ENCODE measurements at places on chromosomes 16 and 17.

GRCh38 chr17:77530591-77530990 lies 389.8 kb downstream of the SEC14L1 start:
- DNase-seq = no peak

GRCh38 chr16:70692873-70693671 lies 7.2 kb upstream of the MTSS2 start:
- no peak for DNase-seq

GRCh38 chr16:58047557-58048348 lies 22.2 kb downstream of the MMP15 start:
- no peak for DNase-seq

DNA sequence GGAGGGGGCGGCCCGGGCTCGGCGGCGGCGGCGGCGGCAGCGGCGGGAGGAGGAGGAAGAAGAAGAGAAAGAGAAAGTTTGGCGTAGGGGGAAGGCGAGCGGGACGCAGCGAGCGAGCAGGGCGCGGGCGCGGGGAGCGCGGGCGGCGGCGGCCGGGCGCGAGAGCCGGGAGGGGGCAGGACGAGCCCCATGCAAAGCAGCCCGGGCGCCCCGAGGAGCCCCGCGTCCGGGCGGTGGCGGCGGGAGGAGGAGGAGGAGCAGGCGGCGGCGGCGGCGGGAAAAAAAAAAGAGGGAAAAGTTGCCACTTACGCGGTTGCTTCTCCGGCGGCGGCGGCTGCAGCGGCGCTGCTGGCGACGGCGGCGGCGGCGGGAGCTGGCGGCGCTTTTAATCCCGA lies 10.3 kb upstream of the ZFHX3 start:
- DNase-seq = no peak

GRCh38 chr17:82495844-82496528 lies 23.5 kb upstream of the FOXK2 start:
- no peak for DNase-seq

DNA sequence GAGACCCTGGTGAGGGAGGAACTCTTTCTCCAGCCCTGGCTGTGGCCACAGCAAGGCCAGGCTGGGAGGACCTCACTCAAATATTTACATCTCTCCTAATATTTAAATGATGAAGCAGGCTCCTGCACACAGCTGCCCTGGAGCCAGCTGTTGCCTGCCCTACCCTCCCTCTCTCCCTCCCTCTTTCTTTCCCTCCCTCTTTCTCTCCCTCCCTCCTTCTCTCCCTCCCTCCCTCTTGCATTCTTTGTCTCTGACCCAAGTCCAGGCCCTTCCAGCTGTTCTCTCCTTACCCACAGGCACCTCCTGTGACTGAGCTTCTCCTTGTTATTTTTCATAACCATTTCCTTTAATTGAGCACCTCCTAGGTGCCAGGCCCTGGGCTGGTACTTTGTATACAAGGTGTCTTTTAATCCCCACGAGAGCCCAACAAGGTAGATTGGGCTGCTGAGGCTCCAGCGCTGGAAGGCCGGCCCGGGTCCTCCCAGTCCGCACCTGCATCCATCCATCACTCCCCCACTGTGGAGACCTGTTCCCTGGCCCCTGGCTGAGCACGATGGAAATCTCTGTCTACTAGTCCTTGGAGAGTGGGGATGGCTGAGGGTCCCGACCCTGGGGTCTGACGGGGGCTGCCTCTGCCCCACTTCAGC lies 242.3 kb downstream of the SEC14L1 start:
- no peak for DNase-seq

DNA sequence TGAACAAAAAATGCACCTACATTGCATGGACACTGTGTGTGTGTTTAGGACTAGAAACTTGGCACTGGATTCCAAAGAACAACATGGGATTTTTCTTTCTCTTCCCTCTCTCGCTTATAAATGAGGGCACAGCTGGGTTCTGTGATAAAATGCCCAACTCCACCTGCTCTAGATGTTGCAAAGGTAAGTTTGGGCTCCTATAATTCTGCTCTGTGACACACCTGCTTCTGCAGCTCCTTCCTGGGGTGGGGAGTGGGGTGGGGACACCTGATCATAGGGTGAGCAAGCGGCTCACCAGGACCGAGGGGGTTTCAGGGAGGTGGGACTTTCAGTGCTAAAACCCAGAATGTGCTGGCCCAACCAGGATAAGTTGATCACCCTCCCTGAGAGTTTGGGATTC lies 104.3 kb downstream of the AXIN2 start:
- DNase-seq = no peak

- no peak for DNase-seq
Measured at GRCh38 chr17:57536289-57536688, 208.8 kb downstream of the CCDC182 start.

DNA sequence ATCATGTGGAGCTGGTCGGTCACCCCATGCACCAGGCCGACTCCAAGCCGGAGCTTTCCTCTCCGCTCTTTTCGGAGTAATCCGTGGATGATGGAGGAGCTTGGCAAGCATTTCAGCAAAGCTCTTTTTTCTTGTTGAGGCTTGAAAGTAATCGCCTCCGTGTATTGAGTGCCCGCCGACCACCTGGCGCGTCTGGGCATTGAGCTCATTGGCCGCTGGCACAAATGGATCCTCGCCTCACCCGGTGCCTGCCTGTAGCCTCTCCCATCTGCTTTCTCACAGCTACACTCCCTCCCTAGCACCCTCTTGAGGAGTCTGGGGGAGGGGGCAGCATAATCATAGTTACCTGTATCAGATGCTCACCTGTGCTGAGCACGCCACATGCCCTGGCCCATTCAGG lies 148.9 kb downstream of the CMIP start:
- DNase-seq = no peak

DNA sequence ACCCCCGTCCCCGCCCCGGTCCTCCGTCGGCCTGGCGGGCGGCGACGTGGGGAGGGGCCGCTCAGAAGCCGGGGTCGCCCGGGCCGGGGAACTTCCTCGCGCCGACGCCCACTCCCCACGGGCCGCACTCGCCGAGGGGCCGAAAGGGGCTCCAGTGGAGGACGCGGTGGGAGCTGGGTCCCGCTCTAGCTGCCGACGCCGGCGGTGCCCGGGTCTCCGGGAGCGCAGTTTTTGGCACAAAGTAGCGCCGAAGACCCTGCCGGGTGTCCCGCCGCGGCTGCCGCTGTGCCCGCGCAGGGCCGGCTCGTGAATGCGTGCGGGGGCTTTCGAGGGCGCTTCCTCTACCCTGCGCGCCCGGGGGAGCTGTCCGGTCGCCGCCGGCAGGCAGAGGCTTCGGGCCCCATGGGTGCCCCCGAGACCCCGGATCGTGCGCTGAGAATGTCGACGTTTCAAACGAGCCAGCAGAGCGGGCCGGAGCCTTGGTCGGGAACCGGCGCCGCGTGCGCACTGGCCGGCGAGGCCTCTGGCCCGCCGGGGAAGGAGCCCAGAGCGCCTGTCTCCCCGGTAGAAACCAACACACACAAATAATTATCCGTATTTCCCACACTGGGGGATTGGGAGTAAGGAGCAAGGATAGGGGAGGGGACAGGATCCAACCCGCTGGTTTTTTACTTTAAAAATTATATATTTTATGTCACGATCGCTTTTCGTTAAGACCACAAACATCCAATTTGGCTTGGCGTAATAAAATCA lies 46.6 kb upstream of the SLC38A10 start:
- no peak for DNase-seq

DNA sequence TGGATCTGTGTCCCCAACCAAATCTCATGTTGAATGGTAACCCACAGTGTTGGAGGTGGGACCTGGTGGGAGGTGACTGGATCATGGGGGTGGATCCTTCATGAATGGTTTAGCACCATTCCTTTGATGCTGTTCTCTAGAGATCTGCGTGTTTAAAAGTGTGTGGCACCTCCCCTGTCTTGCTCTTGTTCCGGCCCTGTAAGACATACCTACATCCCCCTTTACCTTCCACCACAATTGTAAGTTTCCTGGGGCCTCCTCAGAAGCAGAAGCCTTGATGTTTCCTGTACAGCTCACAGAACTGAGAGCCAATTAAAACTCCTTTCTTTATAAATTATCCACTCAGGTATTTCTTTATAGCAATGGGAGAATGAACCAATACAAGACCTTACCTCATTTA lies 257.7 kb downstream of the XYLT1 start:
- DNase-seq = no peak

- DNase-seq = no peak
Measured at GRCh38 chr16:57666353-57667047, 1.6 kb upstream of the ADGRG3 start.

DNA sequence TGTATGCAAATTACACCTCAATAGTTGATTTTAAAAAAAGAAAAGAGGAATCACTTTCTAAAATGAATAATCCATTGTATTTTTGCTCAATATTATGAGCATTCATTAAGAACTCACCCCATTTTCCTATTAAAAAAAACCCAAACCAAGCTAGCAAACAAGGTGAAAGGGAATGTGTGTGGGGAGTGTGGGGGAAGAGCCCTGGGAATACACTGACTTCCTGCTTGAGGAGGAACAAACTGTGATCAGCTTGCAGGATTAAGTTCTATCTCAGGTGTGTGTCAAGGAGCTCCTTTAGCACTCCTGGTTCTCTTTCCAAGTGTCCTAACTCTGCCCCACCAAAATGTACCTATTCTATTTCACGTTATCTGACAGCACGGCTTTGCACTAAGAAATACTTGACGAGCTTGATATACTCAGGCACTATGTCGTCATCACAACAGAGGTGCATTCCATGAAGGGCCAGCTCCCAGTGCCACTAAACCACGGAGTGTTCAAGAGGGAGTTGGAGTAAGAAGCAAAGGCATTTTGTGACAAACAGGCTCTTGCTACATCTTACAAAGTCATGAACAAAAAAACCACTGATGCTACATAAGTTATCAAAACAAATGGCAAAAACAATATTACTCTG lies 73.2 kb downstream of the MYH10 start:
- no peak for DNase-seq

DNA sequence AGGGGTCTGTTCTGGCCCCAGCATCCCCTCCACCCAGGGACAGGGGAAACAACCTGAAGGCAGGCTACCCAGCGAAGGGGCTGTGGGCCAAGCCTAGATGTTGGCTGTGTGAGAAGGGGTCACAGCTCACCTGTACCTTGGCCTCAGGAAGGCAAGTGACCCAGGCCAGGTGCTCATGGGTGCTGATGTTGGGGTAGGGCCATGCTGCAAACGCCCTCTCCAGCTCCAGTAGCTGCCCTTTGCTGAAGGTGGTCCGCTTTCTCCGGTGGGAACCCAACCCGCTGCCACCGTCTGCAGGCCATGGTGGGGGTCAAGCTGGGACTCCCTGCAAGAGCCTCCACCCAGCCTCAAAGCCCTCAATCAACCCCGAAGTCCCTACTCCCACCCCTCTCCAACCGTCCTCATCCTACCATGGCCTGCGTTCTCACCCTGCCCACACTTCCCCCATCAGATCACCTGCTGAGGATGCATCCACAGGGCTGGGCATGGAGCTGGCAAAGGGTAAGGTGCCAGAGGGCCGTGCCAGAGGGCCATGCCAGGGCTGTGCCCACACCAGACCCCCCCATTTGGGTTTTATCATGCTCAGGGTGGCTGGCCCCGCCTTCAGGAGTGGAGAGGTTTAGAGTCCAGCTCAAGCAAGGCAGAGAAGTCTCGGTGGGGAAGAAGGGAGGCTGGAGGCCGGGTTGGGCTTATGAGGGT lies at the start of gene SEBOX:
Gene SEBOX (minus strand): TSS at position 535 of the 699 bp plus-strand sequence. CDS start 48 bp downstream, at position 487.
- no peak for DNase-seq

DNA sequence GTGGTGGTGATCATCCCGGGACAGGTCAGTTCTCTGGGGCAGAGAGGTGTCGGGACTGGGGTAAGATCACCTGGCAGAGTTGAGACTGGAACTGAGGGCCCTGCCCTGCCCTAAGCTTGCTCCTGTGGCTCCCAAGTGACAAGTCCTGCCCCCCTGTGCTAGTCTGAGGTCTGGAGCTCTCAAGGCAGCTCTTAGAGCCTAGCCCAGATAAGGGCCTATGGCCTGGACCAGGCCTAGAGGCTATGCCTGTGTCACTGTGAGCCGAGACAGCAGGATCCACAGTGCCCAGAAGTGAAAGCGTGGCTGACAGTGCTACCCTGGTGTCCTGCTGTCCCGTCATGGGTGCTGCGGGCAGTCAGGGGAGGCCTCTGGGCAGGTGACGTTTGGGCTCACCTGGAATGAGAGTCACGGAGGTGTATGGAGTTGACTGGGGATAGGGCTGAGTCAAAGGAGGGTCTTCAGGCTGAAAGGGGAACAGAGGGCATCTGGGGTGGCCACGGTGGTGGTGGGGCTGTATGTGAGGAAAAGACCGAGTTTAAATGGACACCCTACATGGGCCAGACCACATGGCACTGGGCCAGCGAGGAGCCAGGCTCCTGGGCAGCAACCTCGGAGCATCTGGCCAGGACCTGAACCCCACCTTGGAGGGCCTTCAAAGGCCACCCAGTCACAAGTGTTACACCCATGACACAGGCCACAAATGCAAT lies 5.5 kb downstream of the NATD1 start:
- no peak for DNase-seq

- no peak for DNase-seq
Measured at GRCh38 chr17:37368577-37368976, 7.2 kb upstream of the C17orf78 start.

DNA sequence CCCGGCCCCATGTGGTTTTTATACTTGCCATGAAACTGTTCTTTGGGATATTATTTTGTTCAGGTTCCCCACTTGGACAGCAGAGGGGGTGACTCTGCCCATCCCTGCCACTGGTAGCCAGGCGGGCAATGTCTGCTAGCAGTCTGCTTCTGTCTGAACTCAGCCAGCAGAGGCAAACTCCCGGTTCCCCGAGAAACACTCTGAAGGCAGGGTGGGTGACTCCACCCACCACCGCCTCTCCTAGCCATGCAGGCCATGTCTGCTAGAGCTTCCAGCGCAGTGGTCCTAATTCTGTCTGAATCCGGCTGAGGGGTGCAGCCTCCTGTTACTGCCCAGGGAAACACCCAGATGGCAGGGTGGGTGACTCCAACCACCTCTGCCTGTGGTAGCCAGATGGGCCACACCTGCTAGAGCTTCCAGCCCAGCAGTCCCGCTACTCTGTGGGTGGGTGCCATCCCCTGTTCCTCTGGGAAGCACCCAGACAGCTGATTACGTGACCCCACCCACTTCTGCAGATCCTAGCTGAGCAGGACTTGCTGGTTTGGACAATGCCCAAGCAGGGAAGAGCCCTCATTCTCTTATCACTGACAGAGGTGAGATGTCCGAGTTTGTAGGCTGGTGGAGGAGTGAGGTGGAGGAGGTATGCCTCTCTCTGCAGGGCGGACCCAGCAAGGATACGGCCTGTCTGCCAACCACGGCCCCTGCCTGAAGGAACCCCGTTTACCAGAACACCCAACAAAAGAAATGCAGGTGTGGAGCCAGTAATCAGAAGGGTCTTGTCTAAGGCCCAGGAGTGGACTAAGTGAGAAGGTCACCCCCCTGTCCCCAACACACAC lies 22.4 kb downstream of the NLRP1 start:
- DNase-seq = no peak

DNA sequence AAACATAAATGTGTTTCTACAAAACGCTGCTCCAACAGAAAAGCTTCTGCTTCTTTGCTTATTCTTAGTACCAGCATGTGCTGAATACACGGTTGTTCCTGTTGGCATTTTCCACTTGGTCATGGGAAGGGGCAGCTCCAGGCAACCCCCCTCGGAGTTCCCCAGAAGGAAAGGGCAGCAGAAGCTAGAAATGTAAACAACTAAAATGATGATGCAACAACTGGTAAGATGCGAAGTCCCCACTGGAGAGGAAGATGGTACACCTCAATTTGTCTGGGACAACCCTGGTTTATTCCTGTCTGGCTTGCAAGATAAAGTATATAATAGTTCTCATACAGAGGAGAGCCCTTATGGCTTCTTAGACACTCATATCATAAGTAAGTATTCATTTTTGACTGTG lies 9.2 kb upstream of the CCL13 start:
- no peak for DNase-seq

- no peak for DNase-seq
Measured at GRCh38 chr17:7323731-7324437, 5.3 kb downstream of the NEURL4 start.

- no peak for DNase-seq
Measured at GRCh38 chr17:58969156-58969555, 137.5 kb downstream of the TRIM37 start.

- no peak for DNase-seq
Measured at GRCh38 chr17:3888343-3889171, 4.3 kb downstream of the CAMKK1 start.
